ENCODE measurements at places on chromosomes 6 and 20.

DNA sequence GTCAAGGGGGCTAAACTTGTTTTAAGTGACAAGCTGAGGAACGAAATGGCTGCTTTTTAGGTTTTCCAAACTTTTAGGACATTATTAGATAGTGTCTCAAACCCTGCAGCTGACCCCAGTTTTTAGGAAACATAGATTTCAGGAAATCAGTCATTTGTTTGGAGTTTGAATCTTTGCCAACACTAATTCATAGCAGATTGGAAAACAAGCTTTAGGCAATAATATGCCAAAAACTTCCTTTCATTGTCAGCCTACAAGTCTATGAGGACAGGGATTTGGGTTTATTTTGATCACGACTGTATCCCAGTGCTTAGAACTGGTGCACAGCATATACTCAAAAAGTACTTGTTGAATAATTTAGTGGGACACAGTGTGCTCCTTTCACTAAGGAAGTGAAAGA is 123.2 kb downstream of the TINAG start:
- no peak for DNase-seq

DNA sequence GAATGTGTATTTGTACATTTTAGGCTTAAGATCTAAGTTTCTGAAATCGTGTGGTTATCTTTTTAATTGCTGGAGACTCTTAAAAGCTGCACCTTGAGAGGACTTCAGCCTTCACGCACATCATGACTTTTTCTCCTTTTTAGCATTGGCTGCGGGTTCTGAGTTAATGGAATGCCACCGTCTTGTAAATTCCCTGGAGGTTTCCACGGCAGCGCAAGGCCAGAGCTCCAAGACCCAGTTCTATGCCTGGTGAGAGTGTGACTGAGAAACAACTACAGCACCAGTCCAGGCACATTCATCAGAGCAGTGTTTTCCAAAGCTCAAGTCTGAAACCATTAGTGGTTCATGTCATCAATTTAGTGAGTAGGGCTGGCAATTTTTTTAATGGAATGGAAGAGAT is 23.0 kb downstream of the PRR18 start:
- DNase-seq = no peak

- no peak for DNase-seq
These were observed 13.3 kb downstream of the DUSP22 start for GRCh38 chr6:305371-306206.

- DNase-seq = no peak
These were observed 396.9 kb upstream of the ADGRB3 start for GRCh38 chr6:68238097-68238601.

GRCh38 chr6:117521791-117522502 is 39.5 kb downstream of the DCBLD1 start:
- DNase-seq = no peak

- no peak for DNase-seq
These were observed 59.7 kb upstream of the SAMD3 start for GRCh38 chr6:130282234-130282995.

- no peak for DNase-seq
These were observed 12.0 kb upstream of the HFE start for GRCh38 chr6:26075063-26075717.

DNA sequence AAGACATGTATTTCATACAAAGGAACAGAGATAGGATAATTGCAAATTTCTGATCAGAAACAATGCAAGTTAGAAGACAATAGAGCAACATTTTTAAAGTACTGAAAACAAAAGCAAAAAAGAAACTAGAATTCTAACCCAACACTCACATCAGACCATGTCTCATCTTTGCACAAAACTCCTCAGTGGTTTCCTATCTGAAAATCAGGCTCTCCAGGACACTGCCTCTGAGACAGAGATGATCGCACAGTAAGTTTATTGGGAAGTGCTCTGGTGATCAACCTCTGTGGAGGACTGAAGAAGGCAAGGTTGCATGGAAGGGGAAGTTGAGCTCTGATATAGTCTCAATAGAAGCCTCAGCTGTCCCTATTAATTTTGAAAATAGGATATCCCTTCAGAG is 2.3 kb upstream of the TTBK1 start:
- no peak for DNase-seq
